ENCODE measurements at places on chromosomes 2 and 18.

DNA sequence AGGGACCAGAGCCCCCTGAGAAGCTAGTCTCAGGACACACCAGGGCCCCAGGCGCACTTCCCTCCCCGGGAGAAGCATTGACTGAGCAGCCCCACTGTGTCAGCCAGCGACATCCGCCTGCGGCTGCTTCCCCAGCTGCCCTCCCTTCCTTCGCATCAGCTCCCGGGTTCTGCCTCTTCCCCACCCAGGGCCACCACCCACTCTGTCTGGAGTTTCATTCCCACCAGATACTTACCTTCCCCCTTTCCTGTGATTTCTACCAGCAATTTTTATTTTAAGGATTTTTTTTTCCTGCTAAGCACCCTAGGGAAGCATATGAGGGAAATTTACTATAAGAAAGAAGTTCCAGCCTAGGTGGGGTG, 99.2 kb downstream of the SMAD7 start:
- no peak for DNase-seq

GRCh38 chr2:64630752-64631151, 23.0 kb downstream of the SERTAD2 start:
- DNase-seq, result no peak

- DNase-seq, result no peak
Observed at GRCh38 chr2:12334412-12334966, 382.2 kb upstream of the TRIB2 start.

DNA sequence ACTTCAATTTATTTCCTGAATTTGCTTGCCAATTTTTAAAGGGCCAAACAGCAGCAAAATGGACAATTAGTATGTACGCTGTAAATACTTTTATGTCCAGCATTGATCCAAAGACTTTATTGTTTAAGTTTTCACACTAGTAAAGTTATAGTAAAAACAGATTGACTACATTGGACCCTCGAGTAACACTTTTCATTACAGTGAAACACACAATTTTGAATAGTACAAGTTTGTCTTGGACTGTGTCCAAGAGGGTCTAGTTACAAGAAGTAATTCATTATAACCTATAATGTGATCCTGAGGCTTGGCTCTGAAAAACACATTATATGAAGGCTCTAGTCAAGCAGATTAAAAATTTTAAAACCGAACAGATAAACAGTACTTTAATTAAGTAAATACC, 11.4 kb upstream of the RBBP8 start:
- no peak for DNase-seq

DNA sequence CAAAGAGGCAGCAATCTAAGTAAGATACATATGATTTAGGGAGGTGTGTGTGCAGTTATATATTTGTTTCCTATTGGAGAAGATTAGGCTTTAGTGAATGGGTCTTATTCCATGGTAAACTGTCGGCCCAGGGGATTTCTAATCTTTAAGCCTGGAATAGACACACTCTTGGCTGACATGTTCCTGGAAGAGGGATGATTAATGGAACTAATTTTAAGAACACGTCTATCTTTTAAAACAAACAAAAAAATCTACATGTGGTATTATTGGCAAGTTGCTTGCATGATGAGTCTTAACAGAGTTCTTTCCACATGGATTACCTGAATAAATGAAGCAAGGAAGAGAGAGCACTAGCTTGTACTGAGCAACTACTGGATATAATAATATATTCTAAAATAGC, 114.2 kb upstream of the NT5C1B start:
- no peak for DNase-seq

DNA sequence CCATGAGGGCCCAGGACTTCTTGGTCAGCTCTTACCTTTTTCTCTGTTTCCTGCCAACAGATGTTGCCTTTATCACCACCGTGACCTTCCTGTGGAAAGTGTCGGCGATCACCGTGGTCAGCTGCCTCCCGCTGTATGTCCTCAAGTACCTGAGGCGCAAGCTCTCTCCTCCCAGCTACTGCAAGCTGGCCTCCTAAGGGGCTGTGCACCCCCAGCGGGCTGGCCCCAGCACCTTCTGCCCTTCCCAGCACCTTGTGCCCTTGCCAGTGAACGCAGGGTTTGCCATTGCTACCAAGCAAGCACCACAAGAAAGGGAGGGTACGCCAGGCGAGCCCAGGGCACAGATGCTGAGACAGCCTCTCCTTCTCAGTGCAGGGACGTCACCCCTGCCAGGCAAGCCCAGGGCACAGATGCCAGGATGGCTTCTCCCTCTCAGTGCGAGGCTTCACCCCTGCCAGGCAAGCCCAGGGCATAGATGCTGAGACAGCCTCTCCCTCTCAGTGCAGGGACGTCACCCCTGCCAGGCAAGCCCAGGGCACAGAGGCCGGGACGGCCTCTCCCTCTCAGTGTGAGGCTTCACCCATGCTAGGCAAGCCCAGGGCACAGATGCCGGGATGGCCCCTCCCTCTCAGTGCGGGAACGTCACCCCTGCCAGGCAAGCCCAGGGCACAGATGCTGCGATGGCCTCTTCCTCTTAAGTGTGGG, 18.4 kb upstream of the NFATC1 start:
- DNase-seq, result no peak

DNA sequence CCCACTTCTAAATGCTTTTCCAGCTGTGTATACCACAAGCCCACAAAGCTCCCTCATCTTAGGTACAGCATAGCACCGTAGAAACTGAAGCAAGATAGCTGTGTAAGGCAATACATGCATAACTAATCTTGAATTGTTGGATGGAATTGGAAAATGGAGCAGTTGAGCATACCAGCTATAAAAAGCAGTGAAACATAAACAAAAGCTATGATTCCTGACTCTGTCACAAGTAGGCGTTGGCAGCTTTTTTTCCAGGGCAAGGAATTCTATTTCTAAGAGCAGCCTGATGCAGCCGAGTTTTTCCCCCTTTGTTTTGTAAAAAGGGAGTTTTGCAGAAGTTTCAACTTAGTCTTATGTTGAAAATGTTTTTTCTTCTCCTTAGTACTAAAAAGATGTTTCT, 32.4 kb downstream of the MOGAT1 start:
- no peak for DNase-seq

DNA sequence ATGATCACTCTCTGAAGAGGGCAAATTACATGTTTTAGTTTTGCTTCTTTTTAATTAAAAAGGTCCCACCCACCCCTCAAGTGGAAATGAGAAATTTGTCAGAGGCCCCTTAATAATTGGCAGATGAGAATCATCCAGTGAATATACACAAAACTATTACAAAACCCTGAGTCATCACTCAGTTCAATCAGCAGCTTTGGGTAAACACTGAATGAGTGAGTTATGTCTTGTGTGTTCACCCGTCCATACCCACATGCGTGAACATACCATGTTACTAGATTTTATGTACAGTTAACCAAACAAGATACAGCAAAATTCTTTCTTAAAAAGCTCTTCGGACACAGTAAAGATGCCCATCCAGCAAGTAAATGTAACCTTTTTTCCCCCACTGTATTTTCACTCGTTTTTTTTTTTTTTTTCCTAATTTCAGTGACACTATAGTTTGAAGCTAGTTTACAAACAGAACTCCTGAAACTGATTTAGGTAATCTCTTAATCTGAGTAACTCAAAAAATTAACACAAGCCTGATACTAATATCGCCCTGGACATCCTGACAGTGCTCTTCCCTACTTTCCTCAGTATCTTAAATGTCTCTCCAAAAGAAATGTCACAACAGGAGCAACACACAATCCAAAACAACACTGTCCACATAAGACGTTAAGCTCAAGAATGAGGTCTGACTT, 1.4 kb downstream of the PSME4 start:
- no peak for DNase-seq

DNA sequence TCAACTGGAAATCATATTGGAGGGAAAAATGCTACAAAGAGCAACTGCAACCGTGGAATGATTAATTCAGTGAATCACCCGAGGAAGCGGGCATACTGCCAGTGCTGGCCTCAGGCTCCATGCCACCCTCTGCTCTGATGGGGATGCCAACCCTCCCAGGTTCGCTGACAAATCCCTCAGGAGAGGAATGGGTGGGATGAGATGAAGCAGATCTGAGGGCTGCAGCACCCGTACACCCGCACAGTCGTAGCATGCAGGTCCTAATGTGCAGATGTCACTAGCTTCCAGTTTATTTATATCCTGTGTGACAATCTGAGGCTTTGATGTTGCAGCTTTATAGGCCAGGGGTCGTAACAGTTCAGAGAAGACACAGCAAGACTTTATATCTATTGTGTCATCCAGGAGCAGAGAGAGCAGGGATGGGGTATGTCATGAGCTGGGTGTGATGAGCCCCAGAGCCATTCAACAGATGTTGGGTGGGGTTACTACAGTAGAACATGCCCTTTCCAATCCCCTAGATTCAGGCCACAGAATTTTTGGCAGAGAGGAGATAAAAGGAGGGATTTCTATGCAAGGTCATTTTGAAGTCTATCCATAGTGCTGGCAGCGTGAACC, 44.6 kb downstream of the DPP4 start:
- DNase-seq, result no peak

DNA sequence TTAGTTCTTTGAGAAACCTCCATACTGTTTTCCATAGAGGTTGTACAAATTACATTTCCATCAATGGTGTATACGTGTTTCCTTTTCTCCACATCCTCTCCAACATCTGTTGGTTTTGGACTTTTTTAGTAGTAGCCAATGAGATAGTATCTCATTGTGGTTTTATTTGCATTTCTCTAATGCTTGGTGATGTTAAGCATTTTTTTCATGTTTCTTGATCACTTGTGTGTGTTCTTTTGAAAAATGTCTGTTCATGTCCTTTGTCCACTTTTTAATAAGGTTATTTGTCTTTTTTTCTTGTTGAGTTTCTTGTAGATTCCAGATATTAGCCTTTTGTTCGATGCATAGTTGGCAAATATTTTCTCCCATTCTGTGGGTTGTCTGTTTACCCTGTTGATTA, 392.3 kb upstream of the ZEB2 start:
- no peak for DNase-seq

DNA sequence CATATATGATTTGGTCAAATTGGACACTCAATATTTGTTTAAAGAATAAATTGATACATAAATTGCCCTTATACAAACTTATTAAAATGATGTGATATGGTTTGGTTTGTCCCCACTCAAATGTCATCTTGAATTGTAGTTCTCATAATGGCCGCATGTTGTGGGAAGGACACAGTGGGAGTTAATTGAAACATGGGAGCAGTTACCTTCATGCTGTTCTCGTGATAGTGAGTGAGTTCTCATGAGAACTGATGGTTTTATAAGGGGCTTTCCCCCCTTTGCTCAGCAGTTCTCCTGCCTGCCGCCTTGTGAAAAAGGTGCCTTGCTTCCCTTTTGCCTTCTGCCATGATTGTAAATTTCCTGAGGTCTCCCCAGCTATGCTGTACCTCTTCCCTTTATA, 34.0 kb upstream of the SLC8A1 start:
- no peak for DNase-seq

GRCh38 chr2:239927424-239927981, 97.6 kb downstream of the NDUFA10 start:
- DNase-seq, result peak; percentile 17

DNA sequence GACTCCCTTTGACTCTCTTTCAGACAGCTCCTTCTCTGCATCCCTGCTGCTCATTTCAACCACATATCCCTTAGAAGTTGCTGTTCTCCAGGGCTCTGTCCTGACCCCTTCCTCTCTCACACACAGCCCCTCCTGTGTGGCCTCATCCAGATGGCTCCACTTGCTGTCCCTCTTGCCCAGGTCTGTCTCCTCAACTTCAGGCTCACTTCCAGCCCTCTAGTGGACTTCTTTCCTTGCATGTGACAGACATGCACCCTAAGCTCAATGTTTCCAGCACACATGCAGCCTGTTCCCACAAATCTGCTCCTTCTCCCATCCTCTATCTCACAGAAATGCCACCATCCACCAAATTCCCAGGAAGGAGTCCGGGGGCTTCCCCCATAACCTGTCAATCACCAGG, 9.0 kb upstream of the MRPL19 start:
- no peak for DNase-seq

GRCh38 chr2:70283500-70284191, 9.9 kb downstream of the SNRPG start:
- DNase-seq, result no peak

- no peak for DNase-seq
Observed at GRCh38 chr2:176652300-176653182, 383.3 kb downstream of the MTX2 start.

- no peak for DNase-seq
Observed at GRCh38 chr2:129055824-129056223, 737.2 kb upstream of the HS6ST1 start.

- no peak for DNase-seq
Observed at GRCh38 chr2:16109821-16110310, 169.5 kb downstream of the MYCN start.

DNA sequence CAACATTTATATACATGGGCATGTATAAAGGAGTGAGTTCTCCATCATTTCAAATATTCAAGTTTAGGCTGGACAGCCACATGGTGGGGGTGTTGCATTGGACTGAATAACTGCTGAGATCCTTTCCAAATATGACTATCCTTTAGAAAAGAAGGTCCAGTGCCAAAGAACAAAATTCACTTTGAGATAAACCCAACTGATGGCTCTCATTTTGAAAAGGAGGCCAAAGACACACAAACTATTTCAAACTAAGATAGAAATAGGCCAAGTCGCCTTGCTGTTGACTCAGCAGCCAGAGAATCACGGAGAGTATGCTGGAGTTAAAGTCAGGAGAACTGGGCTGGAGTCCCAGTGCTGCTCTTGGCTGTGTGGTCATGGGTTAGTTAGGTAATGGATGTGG, 204.5 kb upstream of the LRATD1 start:
- DNase-seq, result no peak

DNA sequence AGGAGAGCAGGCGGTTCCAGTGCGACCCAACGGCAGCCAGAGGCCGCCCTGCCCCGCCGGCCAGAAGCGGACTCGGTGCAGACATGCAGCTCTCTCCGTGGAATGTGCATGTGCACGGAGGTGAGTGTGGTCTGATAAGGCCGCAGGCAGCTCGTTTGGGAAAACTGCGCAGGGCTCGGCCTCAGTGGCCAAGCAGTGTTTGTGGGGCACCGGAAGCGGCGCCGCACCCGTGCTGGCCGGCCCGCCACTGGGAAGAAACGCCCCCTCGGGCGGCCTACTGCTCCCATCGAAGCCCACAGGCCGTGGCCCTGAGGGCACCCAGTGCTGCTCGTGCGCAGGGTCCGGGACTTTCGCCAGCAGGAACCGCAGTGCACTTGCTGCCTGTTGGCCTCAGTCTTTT, 25.2 kb downstream of the PRELID3A start:
- DNase-seq, result no peak

All from activated naive CD4-positive, alpha-beta T cell (primary cell).